ENCODE measurements at places on chromosomes 3 and 15.

GRCh38 chr3:58141766-58142345 is 68.9 kb downstream of the DNASE1L3 start:
- DNase-seq: no peak

- no peak for DNase-seq
These were observed 37.0 kb downstream of the ITGB5 start for GRCh38 chr3:124850212-124850611.

DNA sequence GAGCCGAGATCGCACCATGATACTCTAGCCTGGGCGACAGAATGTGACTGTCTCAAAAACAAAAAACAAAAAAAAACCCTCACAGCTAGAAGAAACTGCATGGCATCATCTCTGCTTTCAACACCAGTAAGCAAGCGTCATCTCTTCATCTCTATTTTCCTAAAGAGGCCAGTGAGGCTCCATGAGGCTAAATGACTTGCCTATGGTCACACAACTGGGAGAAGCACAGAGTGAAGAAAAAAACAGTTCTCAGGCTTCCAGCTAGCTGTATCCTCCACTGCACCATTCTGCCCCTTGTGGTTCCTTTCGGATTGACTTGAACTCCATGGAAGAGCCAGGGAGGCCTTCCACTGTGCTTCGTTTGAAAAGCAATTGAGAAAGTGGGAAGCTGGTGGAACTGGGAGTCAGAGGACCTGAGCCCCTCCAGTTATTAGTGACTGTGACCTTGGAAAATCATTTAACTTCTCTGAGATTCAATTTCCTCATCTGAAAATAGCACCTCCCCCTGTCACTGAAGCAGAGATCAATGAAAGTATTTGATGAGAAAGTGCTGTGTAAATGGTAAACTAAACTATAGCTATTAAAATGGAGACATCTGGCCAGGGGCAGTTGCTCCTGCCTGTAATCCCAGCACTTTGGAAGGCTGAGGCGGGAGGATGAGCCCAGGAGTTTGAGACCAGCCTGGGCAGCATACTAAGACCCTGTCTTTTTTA is 32.1 kb upstream of the DENND4A start:
- DNase-seq: no peak

GRCh38 chr3:9080163-9080562 is 116.9 kb upstream of the RAD18 start:
- no peak for DNase-seq

DNA sequence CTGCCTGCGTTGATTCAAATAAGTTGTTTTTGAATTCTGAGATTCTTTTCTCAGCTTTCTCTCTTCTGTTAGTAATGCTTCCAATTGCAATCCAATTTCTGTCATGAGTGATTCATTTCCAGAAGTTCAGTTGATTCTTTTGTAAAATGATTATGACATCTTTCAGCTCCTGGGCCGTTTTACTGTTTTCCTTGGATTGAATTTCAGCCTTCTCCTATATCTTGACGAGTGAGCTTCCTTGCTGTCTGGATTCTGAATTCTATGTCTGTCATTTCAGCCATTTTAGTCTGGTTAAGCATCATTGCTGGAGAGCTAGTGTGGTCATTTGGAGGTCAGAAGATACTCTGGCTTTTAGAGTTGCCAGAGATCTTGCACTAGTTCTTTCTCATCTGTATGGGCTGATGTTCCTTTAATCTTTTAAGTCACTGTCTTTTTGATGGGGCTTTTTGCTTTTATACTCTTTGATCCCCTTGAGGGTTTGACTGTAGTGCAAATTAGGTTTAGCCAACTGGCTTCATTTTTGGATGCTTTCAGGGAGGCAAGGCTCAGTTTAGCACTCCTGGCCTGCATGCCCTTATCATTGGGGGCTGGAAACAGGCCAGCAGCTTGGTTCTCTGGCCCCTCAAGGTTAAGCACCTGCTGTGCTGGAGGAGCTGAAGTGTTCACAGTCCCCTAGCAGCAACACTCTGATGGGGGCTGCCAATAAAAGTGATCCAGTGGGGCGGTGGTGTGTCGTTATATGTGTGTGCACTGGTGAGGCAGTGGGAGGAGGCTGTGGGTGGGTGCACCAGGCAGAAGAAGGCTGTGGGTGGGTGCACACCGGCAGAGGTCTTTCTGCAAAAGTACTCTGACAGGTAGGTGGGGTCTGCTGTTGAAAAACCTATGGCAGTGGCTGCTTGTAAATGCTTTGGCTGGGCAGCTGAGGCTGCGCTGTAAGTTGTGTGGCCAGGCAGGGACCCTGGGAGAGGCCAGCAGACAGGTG is 51.2 kb downstream of the MCTP2 start:
- DNase-seq: no peak

GRCh38 chr15:64574301-64575017 is 114.1 kb downstream of the ZNF609 start:
- no peak for DNase-seq

DNA sequence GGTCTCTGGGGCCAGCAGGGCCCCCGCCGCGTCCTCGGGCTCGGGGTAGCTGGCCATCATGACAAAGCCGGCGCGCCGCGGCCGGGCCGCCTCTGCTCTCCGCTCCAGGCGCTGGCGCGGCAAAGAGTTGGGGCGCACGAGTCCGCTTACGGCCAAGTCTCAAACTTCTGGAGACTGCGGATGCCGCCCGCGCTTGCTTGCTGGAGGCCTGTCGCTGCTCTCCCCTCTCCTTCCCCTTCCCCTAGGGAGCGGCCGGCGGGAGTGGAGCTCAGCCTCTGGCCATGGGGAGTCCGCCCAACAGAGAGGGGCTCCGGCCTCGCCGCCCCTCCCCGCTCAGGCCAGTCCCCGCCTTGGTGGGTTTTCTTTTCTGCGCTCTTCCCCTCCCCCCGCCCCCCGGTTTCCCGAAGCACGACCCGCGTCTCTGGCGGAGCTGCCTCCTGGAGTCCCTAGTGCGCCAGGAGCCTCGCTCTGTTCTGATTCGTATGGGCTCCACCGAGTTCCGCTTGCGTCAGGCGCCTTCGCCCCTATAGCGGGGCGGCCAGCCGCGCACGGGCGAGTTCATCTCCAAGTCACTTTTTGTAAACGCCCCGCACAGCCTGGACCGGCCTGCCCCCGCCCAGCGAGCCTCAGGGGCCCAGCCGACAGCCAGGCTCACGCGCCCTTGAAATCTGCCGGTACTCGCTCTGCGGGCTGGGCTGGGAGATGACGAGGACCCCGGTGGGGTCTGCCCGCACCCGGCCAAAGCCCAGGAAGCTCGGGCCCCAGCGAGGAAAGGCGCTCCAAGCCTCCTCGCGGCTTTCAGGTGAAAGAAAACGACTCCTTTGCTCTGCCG is at the start of the genes FOXL2 and FOXL2NB:
Gene FOXL2, minus strand, starts transcription at position 475 of the 832 bp plus-strand sequence. Its CDS starts 415 bp downstream, at position 60.
Gene FOXL2NB, plus strand, starts transcription at position 555 of the 832 bp plus-strand sequence. Its CDS starts 148 bp downstream, at position 703.
- DNase-seq: peak; percentile 26

GRCh38 chr15:51380999-51381806 is 39.7 kb downstream of the GLDN start:
- DNase-seq: peak; percentile 31
